H4 (cell line): ENCODE measurements at places on chromosomes 1 and 21. TPM values are rescaled to one million over a fixed set of nuclear protein-coding genes. Genes with fewer than 3 reads are reported as not detected.

TPTE gene
- 3.7 and 4.5 TPM in 2 replicates for total RNA-seq

TFAP2E gene
- not detected in 2 replicates for total RNA-seq

TLCD4 gene
- total RNA-seq, result 5.7 and 6.0 TPM in 2 replicates

CYP4Z1 gene
- not detected in 2 replicates for total RNA-seq

GJA5 gene
- 0.15 and 0.41 TPM in 2 replicates for total RNA-seq

EPHX1 gene
- 106 and 153 TPM in 2 replicates for total RNA-seq

TMEM51 gene
- total RNA-seq, result 3.0 and 5.8 TPM in 2 replicates

AUNIP gene
- 8.7 and 12.4 TPM in 2 replicates for total RNA-seq

FAM110D gene
- 0.04 and 0.12 TPM in 2 replicates for total RNA-seq

RNPC3 gene
- total RNA-seq, result 2.3 and 9.1 TPM in 2 replicates

CD53 gene
- total RNA-seq, result 0.08 and 0.35 TPM in 2 replicates

KRTAP19-1 gene
- total RNA-seq, result not detected in 2 replicates

ATAD3C gene
- total RNA-seq, result not detected in 2 replicates

LAD1 gene
- total RNA-seq, result not detected in 2 replicates

HSPA6 gene
- total RNA-seq, result 0.15 and 0.16 TPM in 2 replicates

ARHGEF2 gene
- total RNA-seq, result 57.1 and 64.2 TPM in 2 replicates

PARS2 gene
- 6.1 and 7.0 TPM in 2 replicates for total RNA-seq

NBPF10 gene
- total RNA-seq, result 0.35 and 0.54 TPM in 2 replicates
